Nucleus accumbens (tissue), 56 donors: ENCODE measurements at places on chromosomes 1 and 21.

- DNase-seq: no peak
Observed at GRCh38 chr1:226943927-226944326, 3.8 kb downstream of the COQ8A start.

GRCh38 chr1:239678181-239678580, 291.8 kb downstream of the CHRM3 start:
- DNase-seq: no peak

GRCh38 chr1:230196077-230196476, 129.0 kb downstream of the GALNT2 start:
- DNase-seq: no peak

DNA sequence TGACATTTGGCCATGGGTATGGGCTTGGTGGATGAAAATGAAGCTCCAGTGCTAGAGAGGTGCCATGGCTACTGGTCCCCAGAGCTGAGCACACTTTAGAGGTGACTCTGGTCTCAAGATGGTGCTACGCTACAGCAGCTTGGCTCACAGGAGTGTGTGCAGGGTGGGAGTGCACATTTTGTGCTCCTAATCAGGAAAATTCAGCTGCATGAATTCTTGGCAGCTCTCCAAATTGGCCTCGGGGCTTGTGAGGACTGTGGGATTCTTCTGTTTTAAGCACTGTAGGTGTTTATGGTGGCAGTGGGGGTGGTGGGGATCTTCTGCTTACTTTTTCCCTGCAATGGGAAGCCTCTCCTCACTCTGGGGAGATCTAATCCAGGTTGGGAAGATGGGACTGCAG, 17.3 kb upstream of the TIPRL start:
- DNase-seq: no peak

GRCh38 chr1:223670458-223671159, 5.1 kb upstream of the CAPN8 start:
- no peak for DNase-seq
